Stimulated activated CD4-positive, alpha-beta T cell treated with anti-CD3 and anti-CD28 coated beads, Interleukin-15, amount 100 ng/mL, for 24 hours (primary cell): ENCODE measurements at places on chromosomes 12 and 14.

DNA sequence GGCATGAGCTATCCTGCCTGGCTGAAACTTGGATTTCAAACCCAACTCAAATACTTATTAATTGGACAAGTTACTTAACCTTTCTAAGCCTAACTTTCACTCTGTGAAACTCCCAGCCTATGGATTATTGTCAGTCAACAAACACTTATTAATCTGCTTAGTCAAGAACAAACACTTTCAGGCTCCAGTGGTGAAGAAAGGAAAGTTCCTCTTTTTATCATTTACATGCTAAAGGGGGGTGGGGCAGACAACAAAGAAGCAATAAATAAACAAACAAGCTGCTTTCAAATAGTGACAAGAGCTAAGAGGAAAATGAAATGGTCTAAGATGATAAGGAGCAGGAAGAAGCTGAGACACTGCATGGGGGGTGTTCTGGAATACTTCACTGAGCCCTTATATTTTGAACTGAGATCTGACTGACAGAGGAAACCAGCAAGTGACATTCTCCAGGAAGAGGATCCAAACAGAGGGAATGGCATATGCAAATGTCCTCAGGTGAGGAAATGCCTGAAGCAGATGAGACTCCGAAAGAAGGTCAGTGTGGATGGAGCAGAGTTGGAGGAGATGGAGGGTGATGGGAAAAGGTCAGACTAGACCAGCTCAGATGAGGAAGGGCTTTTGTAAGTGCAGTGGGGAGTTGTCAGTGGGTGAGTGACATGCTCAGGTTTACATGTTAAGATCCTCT lies 259.6 kb downstream of the ITPR2 start:
- DNase-seq, result no peak

DNA sequence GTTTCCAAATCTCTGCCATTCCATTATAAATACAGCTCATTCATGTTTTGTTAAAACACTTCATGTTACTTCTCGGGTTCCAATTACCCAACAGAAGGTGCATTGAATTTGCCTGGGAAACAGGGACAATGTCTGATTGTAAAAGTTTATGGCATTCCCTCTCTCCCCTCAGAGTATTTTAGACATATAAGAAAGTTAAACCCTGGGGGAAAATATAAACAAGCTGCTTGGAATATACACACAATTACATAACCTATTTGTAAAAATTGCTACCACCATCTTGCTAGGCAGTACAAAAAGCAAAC lies 60.0 kb downstream of the BTG1 start:
- DNase-seq, result no peak

DNA sequence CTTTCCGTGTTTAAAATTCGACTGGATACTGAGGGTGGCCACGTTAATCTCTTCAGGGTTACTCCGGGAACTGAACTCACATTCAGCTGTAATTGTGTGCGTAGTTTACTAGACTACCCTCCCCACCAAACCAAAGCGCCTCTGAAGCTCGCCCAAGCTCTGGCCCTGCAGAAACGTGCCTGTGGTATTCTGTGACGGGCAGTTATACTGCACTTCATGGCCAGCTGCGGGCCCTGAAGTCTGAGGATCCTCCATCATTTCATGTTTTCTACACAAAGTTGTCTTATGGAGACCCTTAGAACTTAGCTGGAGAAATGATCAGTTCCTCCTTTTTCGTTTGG lies 688 bp downstream of the ZNF26 start:
- no peak for DNase-seq

- no peak for DNase-seq
These were observed 583 bp upstream of the LEMD3 start for GRCh38 chr12:65168681-65169319.

- DNase-seq, result no peak
These were observed 148.6 kb upstream of the CPSF6 start for GRCh38 chr12:69090722-69091121.

- DNase-seq, result no peak
These were observed 404.1 kb downstream of the ADAMTS20 start for GRCh38 chr12:43147878-43148277.

- DNase-seq, result peak; percentile 17
These were observed 51.1 kb downstream of the GTF2A1 start for GRCh38 chr14:81169711-81170103.

DNA sequence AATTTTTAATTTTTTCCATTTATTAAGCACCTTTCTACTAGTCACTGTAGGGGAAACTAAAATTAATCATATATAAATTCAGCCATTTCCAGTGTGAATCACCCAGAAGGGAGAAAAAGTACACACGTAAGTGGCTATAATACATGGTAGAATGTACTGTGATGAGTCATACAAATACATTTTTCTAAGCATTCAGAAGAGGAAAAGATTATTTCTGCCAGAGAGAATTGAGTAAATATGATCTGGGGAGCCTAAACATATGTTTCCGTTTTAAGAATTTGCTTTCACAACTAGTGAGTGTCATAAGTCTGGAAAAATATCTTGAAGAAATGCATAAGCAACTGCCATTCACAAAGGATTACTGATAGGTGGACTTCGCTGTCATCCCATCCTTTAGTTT lies 102.8 kb downstream of the TGFB3 start:
- DNase-seq, result no peak
